ENCODE measurements at places on chromosomes 7 and 10.

- DNase-seq, result no peak
These were observed 3.6 kb downstream of the SFXN4 start for GRCh38 chr10:119161680-119162451.

DNA sequence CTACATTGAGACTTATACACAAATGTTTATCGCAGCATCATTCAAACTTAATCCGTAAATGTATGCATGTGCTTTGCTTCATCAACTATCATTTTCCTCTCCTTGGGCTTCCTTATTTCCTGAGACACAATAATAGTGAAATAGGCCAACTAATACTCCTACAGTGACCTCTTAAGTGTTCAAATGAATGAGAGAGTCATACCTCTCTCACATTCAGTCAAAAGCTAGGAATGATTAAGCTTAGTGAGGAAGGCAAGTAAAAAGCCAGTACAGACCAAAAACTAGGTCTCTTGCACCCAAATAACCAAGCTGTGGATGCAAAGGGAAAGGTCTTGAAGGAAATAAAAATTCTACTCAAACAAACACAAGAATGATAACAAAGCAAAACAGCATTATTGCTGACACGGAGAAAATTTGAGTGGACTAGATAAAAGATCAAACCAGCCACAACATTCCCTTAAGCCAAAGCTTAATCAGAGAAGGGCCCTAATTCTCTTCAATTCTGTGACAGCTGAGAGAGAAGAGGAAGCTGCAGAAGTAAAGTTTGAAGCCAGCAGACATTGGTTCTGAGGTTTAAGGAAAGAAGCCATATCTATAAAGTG is 72.3 kb downstream of the GLCCI1 start:
- no peak for DNase-seq

GRCh38 chr10:126111516-126111915 is 215.2 kb downstream of the FANK1 start:
- DNase-seq, result no peak

DNA sequence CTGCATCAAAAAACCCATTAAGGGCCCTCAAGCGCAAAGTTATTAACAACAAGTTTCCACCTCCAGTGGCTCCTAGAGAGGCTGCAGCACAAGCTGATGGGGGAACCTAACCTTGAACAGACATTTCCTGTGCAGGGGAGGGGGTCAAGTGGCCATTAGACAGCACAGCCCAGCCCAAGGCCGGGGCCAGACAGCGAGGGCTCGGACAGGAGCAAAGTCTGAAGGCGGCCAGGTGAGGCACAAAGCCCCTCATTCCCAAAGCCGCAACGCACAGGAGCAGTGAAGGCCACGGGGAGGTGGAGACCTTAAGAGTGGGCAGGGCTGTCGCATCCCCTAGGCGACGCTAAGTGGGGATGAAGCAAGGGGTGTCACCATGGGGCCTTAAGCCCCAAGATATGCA is 73.2 kb upstream of the ZNF746 start:
- DNase-seq, result no peak

DNA sequence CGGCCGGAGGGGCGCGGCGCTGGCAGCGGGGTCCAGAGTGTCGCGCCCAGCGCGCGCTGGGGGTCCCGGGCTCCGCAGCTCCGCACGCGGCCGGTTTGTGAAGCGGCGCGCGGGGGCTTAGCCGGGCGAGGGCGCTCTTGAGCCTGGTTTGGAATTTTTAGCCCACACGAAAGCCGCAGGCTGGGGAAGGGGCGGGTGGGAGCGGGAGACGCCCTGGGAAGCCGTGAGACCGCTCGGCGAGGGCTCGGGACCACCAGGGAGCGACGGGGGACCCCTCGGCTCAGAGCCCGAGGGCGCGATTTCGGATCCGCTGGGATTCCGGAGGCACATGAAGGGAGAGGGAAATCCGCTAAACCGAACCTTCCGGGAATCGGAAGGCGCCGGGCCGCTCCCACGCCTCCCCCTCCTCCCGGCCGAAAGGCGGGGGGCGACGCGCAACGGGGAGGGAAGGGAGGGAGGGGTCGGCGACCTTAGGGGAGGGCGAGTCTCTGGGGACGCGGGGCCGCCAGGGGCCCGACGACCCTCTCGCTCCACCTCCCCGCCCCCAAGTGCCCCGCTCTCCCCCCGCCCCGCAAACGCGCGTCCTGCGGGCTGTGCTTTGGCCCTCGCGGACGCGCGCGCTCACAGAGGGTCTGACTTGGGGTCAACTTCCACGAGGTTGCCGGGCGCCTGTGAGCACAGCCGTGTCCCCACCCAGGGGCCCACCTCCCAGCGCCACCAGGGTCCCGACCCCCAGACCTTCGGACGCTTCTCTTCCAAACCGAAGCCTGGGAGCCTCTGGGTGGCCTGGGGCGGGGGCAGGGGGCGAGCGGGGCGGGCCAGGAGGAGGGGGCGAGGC is 5.1 kb upstream of the ELFN1 start:
- no peak for DNase-seq

- DNase-seq, result no peak
These were observed 23.8 kb downstream of the PALS2 start for GRCh38 chr7:24597014-24597413.
